Mesothelial cell of epicardium (in vitro differentiated cells): ENCODE measurements at places on chromosomes 16 and 17. TPM values are rescaled to one million over a fixed set of nuclear protein-coding genes. Genes with fewer than 3 reads are reported as not detected.

Gene DVL2
- 87.3 to 96.1 TPM (median 94.0 TPM) in 3 replicates for total RNA-seq

Gene CAMKK1
- 3.8 to 4.3 TPM (median 4.3 TPM) in 3 replicates for total RNA-seq

Gene CCL16
- not detected in 3 replicates for total RNA-seq

Gene KRTAP9-8
- not detected in 3 replicates for total RNA-seq

Gene ITGAL
- 0.45 TPM in 1 of 3 replicates, not detected in the others for total RNA-seq

Gene NMRAL1
- 55.3 to 59.1 TPM (median 56.0 TPM) in 3 replicates for total RNA-seq

Gene KCNAB3
- 18.4 to 18.8 TPM (median 18.5 TPM) in 3 replicates for total RNA-seq

Gene ZNF688
- 10.1 to 12.0 TPM (median 11.3 TPM) in 3 replicates for total RNA-seq

Gene DNAAF8
- 0.45 to 0.84 TPM (median 0.49 TPM) in 3 replicates for total RNA-seq

Gene PSMC5
- total RNA-seq: 76.5 to 82.4 TPM (median 82.0 TPM) in 3 replicates

Gene IRX3
- 40.3 to 45.8 TPM (median 45.2 TPM) in 3 replicates for total RNA-seq

Gene DDX19B
- total RNA-seq: 29.7 to 31.2 TPM (median 30.9 TPM) in 3 replicates

Gene SYNGR3
- total RNA-seq: 0.49 to 1.3 TPM (median 1.0 TPM) in 3 replicates

Gene AOC2
- 3.0 to 3.8 TPM (median 3.4 TPM) in 3 replicates for total RNA-seq

Gene CCL4L2
- not detected in 3 replicates for total RNA-seq

Gene STAT5B
- total RNA-seq: 47.7 to 52.3 TPM (median 50.6 TPM) in 3 replicates

Gene SLC2A4
- total RNA-seq: 1.6 to 1.8 TPM (median 1.6 TPM) in 3 replicates

Gene HSPB9
- total RNA-seq: 0.18 TPM in 1 of 3 replicates, not detected in the others

Gene CFAP119
- 6.0 to 7.4 TPM (median 6.3 TPM) in 3 replicates for total RNA-seq

Gene NUTF2
- 130 to 141 TPM (median 132 TPM) in 3 replicates for total RNA-seq

Gene KRTAP1-5
- total RNA-seq: not detected in 3 replicates

Gene TBX4
- total RNA-seq: 51.9 to 56.6 TPM (median 54.2 TPM) in 3 replicates

Gene CCL17
- total RNA-seq: not detected in 3 replicates

Gene ARL5C
- total RNA-seq: 0.40 TPM in 1 of 3 replicates, not detected in the others

Gene MT1E
- 0.99 TPM in 1 of 3 replicates, not detected in the others for total RNA-seq

Gene CMIP
- 70.0 to 74.9 TPM (median 71.0 TPM) in 3 replicates for total RNA-seq

Gene PLD2
- 77.3 to 83.6 TPM (median 82.5 TPM) in 3 replicates for total RNA-seq

Gene TVP23C
- 61.1 to 66.4 TPM (median 62.0 TPM) in 3 replicates for total RNA-seq

Gene SKAP1
- total RNA-seq: 3.4 to 4.3 TPM (median 3.4 TPM) in 3 replicates

Gene ATP1B2
- 9.6 to 10.5 TPM (median 10.2 TPM) in 3 replicates for total RNA-seq

Gene CMTM2
- total RNA-seq: 0.25 to 0.58 TPM (median 0.51 TPM) in 3 replicates

Gene FA2H
- total RNA-seq: 0.18 TPM in 1 of 3 replicates, not detected in the others

Gene KRTAP1-4
- total RNA-seq: not detected in 3 replicates

Gene PSMD3
- 107 to 111 TPM (median 110 TPM) in 3 replicates for total RNA-seq

Gene NXN
- total RNA-seq: 99.1 to 107 TPM (median 106 TPM) in 3 replicates

Gene ADAM11
- total RNA-seq: 8.5 to 10.1 TPM (median 9.2 TPM) in 3 replicates

Gene CDRT15L2
- not detected in 3 replicates for total RNA-seq

Gene GNG13
- not detected in 3 replicates for total RNA-seq

Gene HNF1B
- 0.14 to 0.31 TPM (median 0.29 TPM) in 3 replicates for total RNA-seq

Gene PRR11
- total RNA-seq: 13.3 to 15.2 TPM (median 15.1 TPM) in 3 replicates

Gene KRT24
- not detected in 3 replicates for total RNA-seq

Gene TSPAN10
- 2.9 to 3.7 TPM (median 3.1 TPM) in 3 replicates for total RNA-seq

Gene SDK2
- 29.7 to 33.2 TPM (median 31.8 TPM) in 3 replicates for total RNA-seq

Gene ANKRD40
- 35.9 to 38.8 TPM (median 37.6 TPM) in 3 replicates for total RNA-seq

Gene HLF
- 0.93 to 1.5 TPM (median 1.3 TPM) in 3 replicates for total RNA-seq

Gene KCNJ12
- 0.53 to 0.76 TPM (median 0.54 TPM) in 3 replicates for total RNA-seq

Gene PLD6
- total RNA-seq: 1.7 to 2.4 TPM (median 2.3 TPM) in 3 replicates

Gene FOXN1
- total RNA-seq: 0.34 to 0.42 TPM (median 0.34 TPM) in 3 replicates

Gene KRT15
- total RNA-seq: 8.5 to 10.2 TPM (median 8.7 TPM) in 3 replicates

Gene SDR42E1
- 0.13 to 0.35 TPM (median 0.23 TPM) in 3 replicates for total RNA-seq

Gene CPNE7
- 1.2 to 1.7 TPM (median 1.2 TPM) in 3 replicates for total RNA-seq

Gene ALOXE3
- total RNA-seq: 0.09 to 0.13 TPM in 2 of 3 replicates, not detected in the other

Gene ACE
- total RNA-seq: 2.4 to 2.9 TPM (median 2.6 TPM) in 3 replicates
